ENCODE measurements at places on chromosomes 11 and 22.

DNA sequence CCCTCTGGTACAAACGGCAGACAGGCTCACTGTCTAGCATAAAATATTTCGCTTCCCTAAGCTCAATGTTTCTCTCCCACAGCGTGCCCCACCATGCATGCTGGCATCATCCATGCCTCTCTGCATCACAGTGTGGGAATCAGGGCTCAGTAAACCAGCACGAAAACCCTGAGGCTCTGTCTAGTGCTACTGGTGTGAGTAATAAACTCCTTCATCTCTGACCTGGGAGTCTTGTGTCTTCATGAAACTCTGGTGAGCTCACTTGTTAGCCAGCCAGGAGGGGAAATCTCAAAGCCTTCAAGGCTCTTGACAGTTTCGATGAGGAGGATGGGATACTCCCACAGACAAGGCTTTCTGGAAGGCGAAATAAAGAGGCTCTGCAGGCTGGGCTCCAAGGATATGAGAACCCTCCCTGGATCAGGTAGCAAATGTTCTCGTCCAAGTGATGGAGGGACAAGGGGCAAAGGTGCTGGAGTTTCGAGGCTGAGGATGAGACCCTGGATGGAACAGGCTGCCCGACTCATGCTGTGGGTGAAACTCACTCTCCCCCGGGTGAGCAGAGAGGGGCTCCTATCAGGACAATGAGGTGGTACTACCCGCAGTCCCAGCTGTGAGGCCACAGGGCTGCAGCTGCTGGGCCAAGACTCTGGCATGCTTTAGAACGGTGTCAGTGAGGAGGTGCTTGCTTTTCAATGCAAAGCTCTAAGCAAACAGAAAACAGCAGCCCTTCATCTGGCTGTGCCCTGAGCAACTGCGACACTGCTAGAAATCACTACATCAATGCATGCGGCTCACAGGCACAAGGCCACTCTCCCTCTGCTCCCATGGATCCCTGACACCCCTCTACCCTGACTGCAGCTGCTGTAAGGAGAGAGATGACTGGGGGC, 69.3 kb downstream of the SHANK2 start:
- DNase-seq = peak; percentile 90

GRCh38 chr11:64644647-64645275, 53.7 kb downstream of the SLC22A12 start:
- DNase-seq = peak; percentile 18

DNA sequence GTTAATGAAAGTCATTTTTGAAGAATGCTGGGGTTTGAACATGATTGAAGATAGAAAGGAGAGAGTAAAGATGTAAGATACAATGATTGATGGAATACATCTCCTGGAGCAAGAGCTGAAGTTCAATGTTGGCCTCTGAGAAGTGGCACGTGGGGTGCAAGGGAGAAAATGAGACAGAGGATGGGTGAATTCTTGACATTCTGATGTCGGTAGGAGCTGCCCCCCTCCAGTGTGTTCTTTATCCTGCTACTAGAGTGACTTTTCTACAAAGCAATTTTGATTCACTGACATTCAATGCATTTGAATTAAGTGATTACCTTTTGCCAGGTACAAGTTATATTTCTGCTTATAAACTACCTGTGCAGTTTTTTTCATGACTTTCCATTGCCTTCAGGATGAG, 159.0 kb upstream of the MTMR2 start:
- no peak for DNase-seq

DNA sequence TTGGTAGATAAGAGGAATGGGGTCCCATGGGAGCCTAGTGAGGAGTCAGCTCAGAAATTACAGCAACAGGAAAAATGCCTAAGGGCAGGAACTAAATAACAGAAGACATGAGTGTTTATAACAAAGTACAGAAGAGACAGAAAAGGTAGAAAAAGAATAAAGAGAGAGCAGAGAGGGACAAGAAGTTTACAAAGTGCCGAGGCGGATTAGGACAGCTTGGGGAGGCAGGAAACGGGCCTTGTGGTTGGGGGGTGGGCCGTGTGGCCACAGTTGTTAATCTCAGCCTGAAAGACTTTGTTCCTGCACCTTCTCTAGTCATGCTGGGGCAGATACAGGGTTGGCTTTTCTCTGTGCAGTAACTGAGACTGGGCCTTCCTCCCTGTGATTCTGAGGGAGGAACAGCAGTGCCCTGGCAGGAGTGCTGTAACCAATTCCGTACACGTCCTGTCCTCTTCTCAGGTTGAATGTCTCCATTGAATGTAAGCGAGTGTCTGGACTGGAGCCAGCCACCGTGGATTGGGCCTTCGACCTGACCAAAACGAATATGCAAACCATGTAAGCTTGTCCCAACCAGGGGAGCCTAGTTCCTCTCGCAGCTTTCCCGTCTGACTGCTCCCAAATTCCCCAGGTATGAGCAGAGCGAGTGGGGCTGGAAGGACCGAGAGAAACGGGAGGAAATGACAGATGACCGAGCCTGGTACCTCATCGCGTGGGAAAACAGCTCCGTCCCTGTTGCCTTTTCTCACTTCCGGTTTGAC, 13.2 kb downstream of the NAA40 start:
- DNase-seq = no peak

DNA sequence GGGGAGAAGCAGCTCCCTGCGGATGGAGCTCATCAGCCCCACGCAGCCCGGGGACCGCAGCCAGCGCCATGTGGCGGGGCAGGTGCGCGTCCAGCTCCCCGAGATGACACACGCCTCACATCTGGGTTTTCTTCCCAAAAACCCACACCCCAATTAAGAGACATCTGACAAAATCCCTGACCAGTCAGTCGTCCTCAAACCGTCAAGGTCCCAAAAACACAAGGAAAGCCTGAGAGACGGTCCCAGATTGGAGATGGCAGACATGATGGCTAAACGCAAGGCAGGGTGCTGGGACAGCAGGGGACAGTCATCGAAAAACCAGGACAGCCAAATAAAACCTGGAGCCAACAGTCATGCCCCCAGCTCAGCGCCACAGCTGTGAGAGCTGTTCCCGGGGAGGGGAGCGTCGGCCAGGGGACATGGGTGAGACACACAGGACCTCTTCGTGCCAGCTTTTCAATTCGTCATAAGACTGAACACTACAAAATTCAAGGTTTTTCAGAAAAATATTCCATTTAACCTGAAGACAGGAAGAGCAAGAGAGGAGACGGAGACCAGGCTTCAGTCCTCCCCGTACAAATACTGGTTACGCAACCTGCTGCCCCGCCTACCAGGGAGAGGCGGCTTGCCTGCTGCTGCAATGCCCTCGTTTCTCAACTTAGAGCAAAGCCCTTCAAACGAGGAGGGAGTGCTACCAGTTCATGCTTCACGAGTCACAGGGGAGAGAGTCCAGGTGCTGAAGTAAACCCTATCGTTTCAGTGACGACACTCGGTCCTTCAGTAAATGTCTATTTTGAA, 10.5 kb downstream of the TOLLIP start:
- peak; percentile 46 for DNase-seq

GRCh38 chr11:47394050-47394321, 14.4 kb upstream of the SLC39A13 start:
- DNase-seq = no peak

- DNase-seq = no peak
These were observed 70.7 kb upstream of the CD82 start for GRCh38 chr11:44494785-44495184.

GRCh38 chr11:63573881-63574855, 11.0 kb upstream of the PLAAT2 start:
- DNase-seq = peak; percentile 86

DNA sequence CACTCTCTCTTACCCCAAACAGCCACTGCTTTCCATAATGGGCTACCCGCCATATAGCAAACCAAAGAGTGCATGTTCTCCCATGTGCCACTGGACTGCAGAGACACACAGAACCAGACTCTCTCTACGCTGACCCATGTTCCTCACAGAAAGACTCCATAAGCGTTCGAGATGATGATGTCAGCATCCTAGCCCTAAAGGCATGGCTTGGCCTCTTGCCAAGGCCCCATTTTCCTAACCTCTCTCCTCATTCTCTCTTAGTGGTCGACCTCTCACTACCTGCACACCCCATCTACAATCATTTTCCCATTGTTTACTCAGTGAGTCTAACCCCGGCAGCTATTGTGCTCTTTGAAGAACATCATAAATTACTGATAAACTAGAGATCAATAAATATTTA, 4.9 kb downstream of the NDUFC2 start:
- DNase-seq = no peak

DNA sequence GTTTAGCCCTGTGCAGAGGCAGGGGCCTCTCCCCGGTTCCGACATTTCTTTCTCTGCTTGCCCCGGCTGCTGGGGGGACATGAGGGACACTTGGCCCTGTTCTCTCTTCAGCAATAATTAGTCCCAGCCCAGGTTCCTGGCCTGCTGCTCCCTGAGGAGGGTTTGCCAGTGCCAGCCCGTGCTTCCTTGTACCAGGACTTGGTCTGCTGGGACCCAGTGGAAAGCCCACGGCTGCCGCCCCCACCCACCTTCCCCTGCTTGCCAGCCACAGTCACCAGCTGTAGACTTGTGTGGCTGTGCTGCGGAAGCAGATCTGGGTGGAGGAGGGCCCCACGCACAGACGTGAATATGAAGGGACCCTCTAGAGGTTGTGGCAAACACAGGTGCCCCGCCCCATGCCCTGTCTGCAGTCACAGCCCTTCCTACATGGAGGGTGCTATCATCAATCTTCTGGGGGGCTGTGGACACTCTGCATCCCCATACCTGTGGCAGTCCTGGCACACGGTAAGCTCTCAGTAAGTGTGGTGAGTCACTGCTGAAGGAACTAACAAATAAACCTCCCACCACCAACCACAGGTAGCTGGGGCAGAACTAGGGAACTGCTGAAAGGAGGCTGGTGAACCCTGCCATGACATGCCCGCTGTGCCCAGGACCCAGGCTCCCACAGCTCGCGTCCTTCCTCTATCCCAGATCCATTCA, 949 bp downstream of the TP53AIP1 start:
- DNase-seq = no peak

GRCh38 chr22:50471197-50471847, 3.5 kb downstream of the SBF1 start:
- no peak for DNase-seq

DNA sequence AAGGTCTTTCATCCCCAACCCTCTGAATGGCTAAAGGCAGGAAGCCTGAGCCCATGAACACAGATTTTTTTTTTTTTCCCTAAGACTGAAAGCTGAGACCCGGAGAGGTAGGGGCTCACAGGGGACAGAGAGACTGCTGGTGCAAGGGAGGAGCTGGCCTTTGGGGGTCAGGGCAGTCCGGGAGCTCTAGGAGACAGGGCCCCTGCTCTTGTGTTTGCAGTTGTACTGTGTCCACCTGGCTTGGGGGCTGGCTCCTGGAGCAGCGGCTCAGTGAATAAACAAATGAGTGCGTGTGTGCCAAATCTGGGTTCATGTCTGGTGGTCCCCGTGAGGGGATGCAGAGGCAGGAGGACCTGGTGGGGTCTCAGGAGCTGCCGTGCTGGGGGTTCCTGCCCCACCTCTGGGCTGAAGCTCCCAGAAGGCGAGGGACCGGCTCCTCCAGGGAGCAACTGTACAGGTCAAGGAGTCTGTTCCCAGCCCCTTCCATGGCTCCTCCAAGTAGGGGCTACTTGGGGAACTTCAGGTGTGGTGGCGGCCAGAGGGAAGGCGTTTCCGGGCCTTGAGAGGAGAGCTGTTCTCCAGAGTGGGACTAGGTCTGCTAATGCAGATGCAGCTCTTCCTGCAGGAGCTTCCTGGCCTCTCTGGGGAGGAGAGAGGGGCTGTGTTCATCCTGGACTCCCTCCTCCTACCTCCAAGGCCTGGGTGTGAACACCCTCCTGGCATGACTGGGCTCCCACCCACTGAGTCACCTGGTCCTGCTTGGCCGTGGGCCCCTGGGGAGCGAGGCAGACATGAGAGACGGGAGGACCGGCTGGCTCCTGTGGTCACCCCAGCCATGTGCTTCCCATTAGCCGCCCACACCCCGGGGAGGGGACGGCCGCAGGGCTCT, 57.6 kb downstream of the FBXO7 start:
- DNase-seq = no peak

- DNase-seq = no peak
These were observed 2.4 kb downstream of the ZDHHC24 start for GRCh38 chr11:66543263-66544107.

DNA sequence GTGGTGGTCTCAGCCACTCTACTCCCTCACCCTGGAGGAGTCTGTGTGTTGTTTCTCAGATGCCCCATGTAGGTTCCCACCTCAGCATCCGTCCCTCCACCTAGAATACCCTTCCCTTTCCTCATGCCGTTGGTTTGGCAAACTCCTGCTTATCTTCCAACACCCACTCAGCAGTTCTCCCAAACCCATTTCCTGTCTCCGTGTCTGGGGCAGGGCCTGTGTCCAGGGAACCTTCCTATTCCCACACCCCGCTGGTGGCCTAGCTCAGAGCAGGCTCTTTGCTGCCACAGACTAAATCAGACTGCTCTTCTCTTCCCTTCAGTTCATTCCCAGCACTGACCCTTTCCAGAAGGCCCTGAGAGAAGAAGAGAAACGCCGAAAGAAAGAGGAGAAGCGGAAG, 7.5 kb upstream of the SREBF2 start:
- DNase-seq = no peak

- DNase-seq = no peak
These were observed 119.3 kb downstream of the OSBP2 start for GRCh38 chr22:30813936-30814335.

DNA sequence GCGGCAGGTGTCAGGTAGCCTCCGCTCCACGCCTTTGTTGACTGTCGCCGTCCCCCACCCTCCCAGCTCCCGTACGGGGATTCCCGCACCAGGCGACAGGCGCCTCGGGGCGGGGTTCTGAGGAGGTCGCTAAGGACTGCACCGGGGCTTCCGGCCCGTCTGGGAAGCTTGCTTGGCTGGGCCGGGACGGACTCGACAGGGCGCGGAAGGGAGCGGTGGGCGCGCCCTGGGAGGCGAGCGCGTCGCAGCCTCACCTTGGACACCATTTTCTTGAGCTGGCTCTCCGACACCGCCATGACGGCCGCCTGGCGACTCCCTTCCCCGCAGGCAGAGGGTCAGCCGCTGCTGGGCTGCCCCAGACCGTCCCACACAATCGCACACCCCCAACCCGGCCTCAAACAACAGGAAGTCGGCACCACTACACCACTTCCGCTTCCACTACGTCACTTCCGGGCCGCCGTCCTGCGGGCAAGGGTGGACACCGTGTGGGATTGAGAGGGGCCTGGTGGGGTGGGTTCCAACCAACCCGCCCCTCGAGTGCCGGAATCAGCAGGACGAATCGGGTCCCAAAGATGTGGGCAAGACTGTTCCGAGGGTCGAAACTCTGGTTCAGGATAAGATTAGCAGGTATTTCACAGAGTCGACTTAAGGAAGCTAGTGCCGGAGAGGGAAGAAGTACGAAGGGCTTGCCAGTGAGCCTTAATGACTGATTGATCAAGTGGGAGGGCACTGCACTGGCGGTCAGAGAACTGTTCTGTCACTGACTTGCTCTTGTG, at the start of gene TSG101:
TSS of gene TSG101 (minus strand) at position 422 of the 776 bp plus-strand sequence. CDS start at position 296, 126 bp downstream.
- peak; percentile 94 for DNase-seq

DNA sequence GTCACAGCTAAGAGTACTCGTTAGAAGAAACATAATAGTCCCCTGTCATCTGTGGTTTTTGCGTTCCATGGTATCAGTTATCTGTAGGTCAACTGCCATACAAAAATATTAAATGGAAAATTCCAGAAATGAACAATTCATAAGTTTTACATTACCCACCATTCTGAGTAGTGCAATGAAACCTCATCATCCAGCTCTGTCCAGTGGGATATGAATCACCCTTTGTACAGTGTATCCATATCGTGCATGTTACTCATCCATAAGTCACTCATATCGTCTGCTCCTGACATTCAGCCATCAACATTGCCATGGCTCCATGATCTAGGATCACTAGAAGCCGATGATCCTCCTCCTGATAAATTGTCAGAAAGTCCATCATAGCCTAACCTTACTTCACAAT, 174.9 kb upstream of the C11orf87 start:
- no peak for DNase-seq

Measured in DMS53 (cell line).